Suppressor macrophage (primary cell): ENCODE measurements at places on chromosomes 6 and 20.

- DNase-seq = peak; percentile 62
Measured at GRCh38 chr6:152636609-152637295, 410 bp downstream of the SYNE1 start.

- DNase-seq = no peak
Measured at GRCh38 chr6:168867247-168868102, 386.2 kb downstream of the THBS2 start.

GRCh38 chr6:55617272-55617671 is 38.3 kb upstream of the HMGCLL1 start:
- DNase-seq = peak; percentile 31

DNA sequence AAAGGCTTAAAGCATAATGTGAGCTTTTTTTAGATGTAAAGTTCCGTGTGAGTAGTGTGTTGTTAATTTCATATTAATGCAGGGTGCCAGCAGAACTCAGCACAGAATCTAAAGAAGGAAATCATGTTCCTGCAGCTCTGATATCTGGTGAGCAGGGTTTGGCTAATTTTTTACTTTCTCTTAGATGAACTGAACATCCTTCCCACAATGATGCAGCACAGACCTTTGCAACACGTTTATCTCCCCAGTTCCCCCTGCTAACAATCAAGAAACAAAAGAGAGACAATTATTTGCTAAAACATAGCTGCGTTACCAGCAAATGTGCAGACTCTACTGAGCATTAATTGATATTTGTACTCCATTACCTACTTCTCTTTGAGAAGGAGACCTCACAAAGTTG is 39.1 kb upstream of the ATXN1 start:
- no peak for DNase-seq

DNA sequence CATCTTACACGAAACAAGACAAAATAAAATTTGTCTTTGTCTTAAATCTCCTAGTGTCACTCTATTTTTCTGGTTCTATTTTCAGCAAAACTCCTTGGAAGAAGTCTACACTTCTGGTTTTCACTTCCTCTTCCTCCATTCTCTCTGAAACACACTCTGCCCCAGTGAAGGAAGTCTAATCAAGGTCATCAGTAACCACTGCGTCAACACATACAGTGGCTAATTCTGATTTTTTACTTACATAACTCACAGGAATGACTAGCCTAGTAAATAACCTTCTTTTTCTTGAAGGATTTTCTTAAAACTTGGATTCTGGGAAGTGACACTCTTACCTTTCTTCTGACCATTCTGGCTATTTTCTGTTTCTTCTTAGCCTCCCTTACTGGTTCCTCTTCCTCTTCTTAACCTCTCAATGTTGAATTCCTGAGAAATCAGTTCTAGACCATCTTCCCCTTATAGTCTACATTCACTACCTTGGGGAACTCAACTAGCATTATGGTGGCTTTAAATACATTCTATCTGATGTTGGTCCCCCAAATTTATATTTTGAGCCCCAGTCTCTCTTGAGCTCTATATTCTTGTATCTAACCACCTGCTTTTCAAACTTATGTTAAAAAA is 37.5 kb downstream of the AIG1 start:
- peak; percentile 51 for DNase-seq

DNA sequence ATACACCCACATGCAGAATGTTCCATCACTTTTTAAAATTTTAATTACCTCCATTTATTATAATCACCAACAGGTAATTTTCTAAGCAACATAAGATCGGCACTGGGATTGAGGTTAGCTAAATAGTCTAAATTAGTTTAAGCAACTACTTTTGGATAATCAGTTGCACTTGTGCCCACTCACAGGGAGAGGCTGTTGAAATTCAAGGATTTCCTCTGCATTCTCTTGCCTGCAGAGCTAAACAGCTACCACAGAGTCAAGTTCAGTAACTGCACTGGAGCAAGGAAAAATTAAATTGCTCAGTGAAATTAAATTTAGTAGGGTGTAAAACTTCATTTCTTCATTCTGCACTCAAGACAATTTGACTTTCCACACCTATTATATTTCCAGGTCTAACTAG is 120.7 kb upstream of the CCDC28A start:
- DNase-seq = no peak

- DNase-seq = no peak
Measured at GRCh38 chr6:160065200-160065599, 56.4 kb upstream of the SLC22A1 start.

DNA sequence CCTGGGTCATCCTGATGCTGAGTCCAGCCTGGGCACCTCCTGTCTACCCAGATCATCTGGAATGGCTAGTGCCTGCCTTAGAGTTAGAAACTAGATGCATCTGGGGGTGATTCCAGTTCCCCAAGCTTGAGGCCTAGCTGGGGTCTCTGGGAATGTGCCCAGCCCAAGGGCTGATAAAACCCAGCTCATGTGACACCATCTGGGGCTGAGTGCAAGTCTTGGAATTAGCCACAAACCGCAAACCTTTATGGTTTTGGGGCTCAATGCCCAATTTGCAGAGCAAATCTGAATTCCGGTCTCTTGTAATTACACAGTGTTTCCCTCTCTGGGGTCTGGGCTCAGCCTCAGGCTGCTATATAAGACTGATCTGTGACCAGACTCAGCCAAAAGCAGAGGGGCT is at the start of gene BPIFB4:
TSS of gene BPIFB4 (plus strand) at position 385 of the 400 bp plus-strand sequence. CDS start 1,884 bp downstream, outside the sequence.
- DNase-seq = no peak

DNA sequence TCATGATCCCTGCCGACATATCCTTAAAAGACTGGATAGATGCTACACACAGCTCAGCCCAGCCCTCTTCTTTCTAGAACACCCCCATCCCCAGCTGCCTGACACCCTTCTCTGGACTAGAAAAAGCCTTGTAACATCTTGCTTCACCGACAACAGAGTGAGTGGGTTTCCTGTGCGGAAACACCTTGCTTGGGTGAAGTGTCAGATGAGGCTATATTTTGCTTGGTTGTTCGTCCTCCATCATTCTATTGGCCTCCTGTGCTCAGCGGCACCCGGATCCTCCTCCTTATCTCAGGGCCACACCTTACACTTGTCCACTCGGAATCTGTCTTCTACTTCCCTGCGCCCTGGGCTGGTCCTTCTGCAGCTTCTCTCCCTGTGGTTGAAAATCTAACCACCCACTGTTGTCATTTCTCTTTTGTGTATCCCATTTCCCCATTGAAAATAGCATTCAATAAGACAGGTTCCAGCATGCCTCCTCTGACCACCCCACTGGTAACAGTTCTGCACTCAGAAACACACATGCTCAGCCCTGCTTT is 101.3 kb upstream of the MLN start:
- DNase-seq = no peak

- no peak for DNase-seq
Measured at GRCh38 chr20:31890646-31891045, 20.2 kb downstream of the TTLL9 start.

DNA sequence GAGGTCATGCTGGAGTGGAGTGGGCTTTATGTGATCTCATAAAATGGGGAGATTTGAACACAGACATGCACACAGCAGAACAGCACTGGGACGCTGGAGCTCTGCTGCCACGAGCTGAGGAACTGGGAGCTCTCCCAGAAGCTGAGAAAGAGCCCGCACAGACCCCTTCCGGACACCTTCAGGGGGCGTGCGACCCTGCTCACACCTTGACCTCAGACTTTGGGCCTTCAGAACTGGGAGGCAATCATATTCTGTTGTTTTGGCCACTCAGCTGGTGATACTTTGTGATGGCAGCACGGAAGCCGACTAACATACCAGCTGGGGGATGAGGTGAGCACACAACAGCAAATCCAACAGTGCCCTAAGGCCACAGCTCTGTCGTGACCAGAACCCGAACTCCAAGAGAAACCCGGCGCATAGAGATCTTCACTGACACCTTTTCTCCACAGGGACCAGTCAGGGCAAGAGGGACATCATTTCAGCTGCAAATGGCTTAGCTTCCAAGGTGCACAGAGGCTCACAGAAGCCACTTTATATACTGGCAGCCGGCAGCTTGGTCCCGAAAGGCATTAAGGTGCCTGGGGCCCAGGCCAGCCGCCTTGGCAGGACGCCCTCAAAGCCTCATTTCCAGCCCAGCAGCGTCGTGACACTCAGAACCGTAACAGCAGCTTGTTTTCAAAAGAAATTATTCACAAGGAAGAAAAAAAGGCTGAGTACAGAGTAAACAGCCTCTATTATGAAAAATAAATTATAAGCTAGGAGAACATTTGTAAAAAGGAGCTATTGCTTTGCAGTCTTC is 89.3 kb downstream of the RNASET2 start:
- no peak for DNase-seq
